ENCODE measurements at places on chromosomes 2 and 18.

- no peak for DNase-seq
Observed at GRCh38 chr18:27136208-27136535, 48.9 kb downstream of the CHST9 start.

- no peak for DNase-seq
Observed at GRCh38 chr18:2510416-2510815, 60.9 kb downstream of the METTL4 start.

GRCh38 chr2:120589771-120590608, 145.7 kb upstream of the GLI2 start:
- DNase-seq = no peak

DNA sequence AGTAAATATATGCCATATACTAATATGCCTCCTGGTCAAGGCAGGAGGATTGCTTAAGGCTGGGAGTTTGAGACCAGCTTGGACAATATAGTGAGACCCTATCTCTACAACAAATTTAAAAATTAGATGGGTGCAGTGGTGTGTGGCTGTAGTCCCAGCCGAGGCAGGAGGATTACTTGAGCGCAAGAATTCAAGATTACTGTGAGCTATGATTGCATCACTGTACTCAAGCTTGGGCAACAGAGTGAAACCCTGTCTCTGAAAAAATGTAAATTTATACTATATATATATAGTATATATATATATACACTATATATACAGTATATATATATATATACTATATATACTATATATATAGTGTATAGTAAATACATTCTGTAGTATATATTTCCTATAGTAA, 30.0 kb upstream of the NPC1 start:
- no peak for DNase-seq

DNA sequence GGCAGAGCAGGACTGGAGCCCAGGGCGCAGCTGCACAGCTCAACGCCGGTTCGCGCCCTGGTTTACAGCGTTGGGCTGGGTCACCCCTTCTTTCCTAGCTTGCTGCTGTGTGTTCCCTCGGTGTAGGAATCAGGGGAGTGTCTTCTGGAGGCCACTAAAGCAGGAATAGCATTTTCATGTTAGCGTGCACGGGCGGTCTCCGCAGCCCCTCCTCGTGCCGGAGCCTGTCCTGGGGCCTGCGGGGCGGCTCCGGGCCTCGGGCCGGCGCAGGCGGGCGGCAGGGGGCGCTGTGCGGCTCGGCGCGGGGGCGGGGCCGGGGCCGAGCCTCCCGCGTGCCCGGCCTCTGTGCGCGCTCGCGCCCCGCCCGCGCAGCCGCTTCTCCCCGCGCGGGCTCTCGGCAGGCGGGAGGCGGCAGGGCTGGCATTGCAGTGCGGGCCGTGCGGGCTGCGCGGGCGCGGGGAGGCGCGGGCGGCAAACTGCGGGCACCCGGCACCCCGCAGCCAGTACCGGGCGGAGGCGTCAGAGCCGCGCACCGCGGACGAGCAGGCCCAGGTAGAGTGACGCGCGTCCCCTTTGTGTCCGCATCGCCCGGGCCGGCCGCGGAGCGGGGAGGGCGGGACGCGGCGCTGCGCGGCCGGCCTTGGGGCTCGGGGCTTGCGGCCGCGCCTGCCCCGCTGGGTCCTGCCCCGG, at the start of gene RNF144A:
TSS of gene RNF144A (plus strand) at position 342 of the 690 bp plus-strand sequence. CDS start 79,515 bp downstream, outside the sequence.
- DNase-seq = peak; percentile 69
